ENCODE measurements at places on chromosomes 1 and 21.

DNA sequence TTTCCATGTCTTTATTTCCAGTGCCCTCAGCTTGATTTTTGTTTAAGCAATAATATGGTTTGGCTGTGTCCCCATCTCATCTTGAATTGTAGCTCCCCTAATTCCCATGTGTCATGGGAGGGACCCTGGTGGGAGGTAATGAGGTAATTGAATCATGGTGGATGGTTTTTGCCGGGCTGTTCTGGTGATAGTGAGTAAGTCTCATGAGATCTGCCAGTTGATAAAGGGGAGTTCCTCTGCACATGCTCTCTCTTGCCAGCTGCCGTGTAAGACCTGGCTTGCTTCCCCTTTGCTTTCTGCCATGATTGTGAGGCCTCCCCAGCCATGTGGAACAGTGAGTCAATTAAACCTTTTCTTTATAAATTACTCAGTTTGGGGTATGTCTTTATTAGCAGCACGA lies 559.6 kb upstream of the ADAMTS5 start:
- no peak for DNase-seq

DNA sequence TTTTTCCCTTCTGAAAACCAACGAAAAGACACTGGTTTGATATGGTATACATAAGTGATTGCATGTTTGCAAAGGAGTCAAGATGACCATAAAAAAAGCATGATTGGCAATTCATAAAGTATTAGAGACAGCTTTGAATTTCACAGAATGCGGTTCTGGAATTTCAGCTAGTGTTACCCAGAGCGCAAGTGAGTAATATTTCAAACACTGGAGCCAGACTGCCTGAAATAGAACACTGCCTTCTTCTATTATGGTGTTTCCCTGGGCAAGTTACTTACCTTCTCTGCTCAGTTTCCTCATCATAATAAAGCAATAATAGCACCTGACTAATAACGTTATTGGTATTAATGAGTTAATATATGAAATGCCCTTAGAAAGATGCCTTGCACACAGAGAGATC lies 54.7 kb downstream of the NEGR1 start:
- no peak for DNase-seq

DNA sequence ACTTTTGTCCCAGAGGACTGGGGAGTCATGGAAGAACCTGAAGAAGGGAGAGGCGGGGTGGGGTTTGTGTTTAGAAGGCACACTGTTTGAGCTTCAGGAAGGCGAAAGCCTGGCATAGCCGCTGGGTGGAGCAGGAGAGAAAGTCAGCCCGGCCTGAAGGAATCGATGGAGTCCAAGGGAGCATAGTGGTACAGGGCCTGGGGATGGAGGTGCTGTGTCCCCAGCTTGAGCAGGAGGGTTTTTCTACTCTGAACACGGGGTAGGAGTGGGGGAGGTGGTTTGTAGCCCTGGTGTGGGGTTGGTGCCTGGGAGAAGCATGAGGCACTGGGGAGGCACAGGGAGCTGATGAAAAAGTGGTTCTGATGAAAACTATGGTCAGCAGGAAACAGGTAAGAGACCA lies 4.7 kb upstream of the CCDC24 start:
- DNase-seq = no peak

GRCh38 chr1:232334811-232335210 lies 295.1 kb downstream of the SIPA1L2 start:
- no peak for DNase-seq

DNA sequence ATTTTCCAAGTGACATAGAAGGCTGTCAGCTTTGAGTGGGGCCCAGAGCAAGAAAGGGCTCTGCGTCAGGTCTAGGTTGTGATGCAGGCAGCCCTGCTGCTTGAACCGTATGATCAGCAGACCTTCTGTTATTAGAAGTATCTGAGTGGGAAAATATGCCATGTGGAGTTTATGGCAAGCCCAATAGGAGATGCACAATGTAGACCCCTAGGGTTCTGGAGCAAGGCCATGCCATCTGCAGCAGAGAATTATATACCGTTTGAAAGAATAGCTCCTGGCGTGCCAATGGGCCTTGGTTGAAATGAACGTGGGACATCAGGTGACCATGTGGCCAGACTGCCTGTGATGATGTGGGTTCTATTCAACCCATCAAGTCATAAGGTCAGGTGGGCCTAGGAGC lies 44.1 kb upstream of the ZBTB18 start:
- DNase-seq = no peak

GRCh38 chr1:27832762-27833161 lies 2.2 kb downstream of the PPP1R8 start:
- no peak for DNase-seq

DNA sequence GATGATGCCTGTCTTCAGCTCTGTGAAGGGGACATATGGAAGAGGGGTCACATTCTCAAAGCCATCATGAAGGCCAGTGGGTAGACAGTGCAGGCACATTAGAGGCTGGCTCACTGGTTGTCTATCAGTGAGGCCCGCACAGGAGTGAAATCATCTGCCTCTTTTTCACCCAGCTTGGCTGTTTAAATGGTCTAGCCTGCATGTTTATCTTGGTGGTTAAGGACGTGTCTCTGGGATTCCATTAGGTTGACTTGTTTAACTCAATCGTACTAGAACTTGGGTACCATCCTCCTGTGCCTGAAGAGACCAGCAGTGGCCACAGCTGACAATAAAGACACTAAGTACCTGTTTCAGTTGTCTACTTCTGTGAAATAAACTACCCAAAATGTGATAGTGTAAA lies 219.3 kb downstream of the PLPP3 start:
- DNase-seq = no peak

DNA sequence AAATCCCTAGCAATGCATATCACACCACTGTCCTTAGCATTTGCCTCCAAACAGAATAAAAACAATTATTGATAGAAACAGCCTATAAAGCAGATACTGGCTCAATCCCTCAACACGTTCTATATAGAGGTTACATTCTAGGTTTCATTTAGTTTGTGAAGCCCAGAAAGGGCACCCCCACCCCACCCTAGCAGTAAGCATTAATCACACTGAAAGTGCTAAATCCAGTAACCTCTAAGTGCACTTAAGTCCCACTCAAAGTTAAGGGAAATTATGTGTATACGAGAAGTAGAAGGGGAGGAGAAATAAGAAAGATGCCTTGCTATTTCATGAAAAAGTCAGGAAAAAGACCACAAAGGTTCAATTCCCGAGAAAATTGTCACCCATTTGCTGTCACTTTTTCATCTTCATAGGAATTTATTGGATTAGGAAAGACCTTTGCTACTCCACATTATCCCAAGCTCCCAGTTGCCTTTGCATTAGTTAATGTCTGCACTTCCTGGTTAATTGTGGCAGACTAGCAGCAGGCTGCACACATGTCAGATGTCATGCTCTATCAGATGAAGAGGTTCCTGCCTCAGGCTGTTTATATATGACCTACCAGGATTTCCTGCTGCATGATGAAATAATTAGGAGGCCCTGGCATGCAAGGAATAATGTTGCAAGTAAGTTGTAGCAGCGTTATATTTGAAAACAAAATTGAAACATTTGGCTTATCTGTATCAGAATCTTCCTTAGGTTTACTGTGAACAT lies 54.5 kb upstream of the LHX8 start:
- DNase-seq = no peak

- peak; percentile 36 for DNase-seq
These were observed at the start of gene GJB4 for GRCh38 chr1:34759503-34760357. Gene GJB4 (plus strand): TSS chr1:34759740. CDS start chr1:34761255, 1,515 bp downstream.

DNA sequence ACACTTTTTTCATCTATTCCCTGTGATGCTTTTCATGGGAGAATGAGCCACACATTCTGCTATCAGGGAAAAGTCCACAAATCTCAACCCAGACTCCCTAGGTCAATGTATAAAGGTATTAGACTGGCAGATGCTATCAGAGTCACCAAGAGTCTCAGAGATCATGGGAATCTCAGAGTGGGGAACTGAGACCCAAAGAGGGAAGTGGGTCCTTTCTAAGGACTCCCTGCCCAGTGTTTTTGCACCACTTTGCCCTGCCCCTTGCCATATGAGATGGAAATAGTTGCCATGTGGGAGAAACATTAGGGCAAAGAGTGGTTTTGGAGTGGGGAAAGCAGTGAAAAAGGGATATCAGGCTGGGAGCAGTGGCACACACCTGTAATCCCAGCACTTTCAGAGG lies 19.1 kb upstream of the AZIN2 start:
- DNase-seq = no peak

DNA sequence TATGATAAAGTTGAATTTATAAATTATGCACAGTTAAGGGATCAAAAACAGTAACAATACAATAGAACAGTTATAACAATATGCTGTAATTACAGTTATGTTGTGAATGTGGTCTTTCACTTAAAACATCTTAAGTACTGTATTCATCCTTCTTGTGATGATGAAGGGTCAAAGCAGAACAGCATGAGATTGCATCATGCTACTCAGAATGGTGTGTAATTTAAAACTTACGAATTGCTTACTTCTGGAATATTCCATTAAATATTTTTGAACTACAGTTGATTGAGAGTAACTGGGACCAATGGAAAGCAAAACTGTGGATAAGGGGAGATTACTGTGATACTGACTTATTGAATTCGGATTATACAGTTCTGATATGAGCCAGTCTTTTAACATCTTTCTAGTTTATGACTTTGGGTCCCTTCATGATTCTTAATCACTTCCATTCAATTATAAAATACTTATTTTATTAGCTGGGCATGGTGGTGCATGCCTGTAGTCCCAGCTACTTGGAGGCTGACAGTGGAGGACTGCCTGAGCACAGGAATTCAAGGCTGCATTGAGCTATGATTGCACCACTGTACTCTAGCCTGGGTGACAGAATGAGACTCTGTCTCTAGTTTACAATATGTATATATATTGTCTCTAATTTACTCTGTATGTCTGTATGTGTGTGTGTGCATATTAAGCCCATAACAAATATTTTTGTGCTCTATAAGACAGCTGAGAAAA lies 43.2 kb downstream of the ATP1B1 start:
- DNase-seq = no peak

- DNase-seq = no peak
These were observed 41.9 kb upstream of the CNTN2 start for GRCh38 chr1:205001162-205001561.

DNA sequence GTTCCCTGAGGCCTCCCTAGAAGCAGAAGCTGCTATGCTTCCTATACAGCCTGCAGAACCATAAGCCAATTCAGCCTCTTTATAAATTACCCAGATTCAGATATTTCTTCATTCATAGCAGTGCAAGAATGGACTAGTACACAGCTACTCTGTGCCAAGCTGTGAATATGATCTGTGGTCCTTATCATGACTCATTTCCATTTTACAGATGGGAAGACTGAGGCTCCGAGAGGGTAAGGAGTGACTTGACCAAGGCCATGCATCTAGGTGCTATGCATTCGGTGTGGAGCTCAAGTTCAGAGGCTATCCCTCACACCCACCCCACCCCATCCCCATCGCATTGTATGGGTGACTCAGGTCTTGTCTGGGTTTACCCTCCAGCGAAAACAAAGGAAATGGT lies 52.3 kb upstream of the DISP3 start:
- DNase-seq = no peak

GRCh38 chr1:195979646-195980045 lies 628.6 kb downstream of the KCNT2 start:
- DNase-seq = no peak

DNA sequence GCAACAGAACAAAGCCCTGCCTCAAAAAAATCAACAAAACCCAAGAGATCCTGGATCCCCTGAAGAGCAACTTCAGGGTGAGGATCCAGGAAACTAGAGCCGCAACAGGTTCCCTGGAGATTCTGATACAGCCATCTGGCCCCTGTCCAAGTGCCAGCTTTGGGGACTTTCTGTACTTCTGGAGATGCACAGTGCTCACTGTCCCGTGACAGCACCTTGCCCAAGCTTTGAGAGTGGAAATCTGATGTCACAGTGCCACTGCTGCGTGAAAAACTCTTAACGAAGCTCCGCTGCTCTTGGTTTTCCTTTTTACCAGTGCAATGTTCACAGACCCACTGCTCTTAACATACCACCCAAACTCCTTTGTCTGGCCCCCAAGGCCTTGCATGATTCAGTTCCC lies 26.3 kb downstream of the STK40 start:
- DNase-seq = no peak

- DNase-seq = no peak
These were observed 2.9 kb downstream of the KCNJ10 start for GRCh38 chr1:160066829-160067745.

- no peak for DNase-seq
These were observed 134.1 kb upstream of the ETV3 start for GRCh38 chr1:157272264-157272663.

- DNase-seq = no peak
These were observed 79.7 kb downstream of the TGFBR3 start for GRCh38 chr1:91806181-91806768.

DNA sequence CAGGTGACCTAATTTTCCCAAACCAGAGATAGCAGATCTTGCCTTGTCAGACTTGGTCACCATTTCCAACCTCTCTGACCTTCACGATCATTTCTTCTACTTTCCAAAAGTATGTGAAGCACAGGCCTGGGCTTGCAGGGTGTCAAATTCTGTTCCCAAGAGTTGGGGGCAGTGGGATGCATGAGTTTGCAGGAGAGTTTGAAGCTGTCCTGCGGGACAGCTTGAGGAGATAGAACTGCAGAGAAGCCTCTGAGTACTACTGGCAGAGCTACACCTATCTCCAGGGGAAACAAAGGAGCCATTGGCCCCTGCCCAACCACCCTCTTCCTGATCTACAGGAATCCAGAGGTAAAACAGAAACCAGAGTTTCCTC lies 11.3 kb downstream of the TXNIP start:
- DNase-seq = no peak

- DNase-seq = no peak
These were observed 20.3 kb upstream of the RBBP5 start for GRCh38 chr1:205142102-205142469.

DNA sequence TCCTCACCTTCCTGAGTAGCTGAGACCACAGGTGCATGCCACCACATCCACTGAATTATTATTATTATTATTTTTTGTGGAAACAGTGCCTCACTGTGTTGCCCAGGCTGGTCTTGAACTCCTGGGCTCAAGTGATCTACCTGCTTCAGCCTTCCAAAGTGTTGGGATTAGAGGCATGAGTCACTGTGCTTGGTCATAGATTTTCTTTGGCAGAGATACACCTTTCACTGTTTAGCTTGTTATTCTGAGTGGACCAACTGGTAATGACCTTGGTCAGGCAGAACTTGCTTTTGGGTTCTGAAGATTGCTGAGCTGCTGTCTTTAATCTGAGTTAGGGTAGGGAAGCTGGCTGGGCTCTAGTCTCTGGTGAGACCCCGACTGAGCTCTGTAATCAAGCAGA lies 66.8 kb downstream of the DNAH14 start:
- no peak for DNase-seq

- no peak for DNase-seq
These were observed 11.7 kb upstream of the EPS8L3 start for GRCh38 chr1:109775398-109775797.

- no peak for DNase-seq
These were observed 35.6 kb upstream of the LRRC3 start for GRCh38 chr21:44419679-44420078.

- DNase-seq = no peak
These were observed 273.6 kb downstream of the RRAGC start for GRCh38 chr1:38585971-38586370.

DNA sequence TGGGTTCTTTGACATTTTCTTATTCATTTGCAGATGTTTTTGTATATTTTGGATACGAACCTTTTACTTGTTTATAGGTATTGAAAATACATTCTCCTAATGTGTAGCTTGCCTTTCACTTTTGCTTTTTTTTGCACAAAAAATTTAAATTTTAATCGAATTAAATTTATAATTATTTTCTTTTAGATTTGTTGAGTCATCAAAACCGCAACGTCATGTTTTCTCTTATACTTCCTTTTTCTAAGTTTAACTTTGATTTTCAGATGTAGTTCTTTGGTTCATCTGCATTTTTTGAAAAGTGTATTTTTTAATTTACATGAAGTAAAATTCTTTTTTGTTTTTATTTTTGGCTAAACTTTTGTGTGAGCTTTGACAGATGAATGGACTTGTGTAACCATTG lies 243.7 kb upstream of the DPYD start:
- no peak for DNase-seq

GRCh38 chr1:156639601-156640101 lies 2.3 kb upstream of the BCAN start:
- peak; percentile 53 for DNase-seq
